ENCODE measurements at places on chromosomes 3 and 15.

GRCh38 chr3:125318167-125318865 is 56.8 kb downstream of the ZNF148 start:
- H3K27me3 ChIP-seq: no peaks in the 10 kb centered on the region
- H3K27ac ChIP-seq: peak overlapping the region; percentile 4
- H3K4me3 ChIP-seq: no peak overlapping the region
- peaks cover 27% of the 10 kb centered on the region for H3K36me3 ChIP-seq

DNA sequence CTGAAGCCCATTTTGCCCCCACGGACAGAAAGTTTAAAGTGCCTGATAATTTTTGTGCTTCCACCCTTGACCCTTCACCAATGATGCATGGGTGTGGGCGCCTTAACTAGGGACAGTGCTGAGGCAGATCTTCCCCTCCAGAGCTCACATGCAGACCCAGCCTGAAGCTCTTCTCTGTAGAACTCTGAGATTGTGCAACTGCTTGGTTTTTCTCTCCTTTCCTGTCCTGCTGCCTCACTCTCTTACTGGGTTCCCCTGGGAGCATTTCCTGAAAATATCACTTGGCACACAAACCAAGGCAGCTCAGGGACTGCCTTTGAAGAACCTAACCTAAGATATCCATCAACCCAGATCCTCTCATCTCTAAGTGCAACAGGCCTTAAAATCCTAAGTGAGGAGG is 220.3 kb upstream of the STT3B start:
- no peak for DNase-seq
- H3K4me3 ChIP-seq: no peak overlapping the region
- H3K36me3 ChIP-seq: peaks cover 4% of the 10 kb centered on the region
- no peak overlapping the region for H3K27ac ChIP-seq
- peaks cover 9% of the 10 kb centered on the region for H3K27me3 ChIP-seq
- H3K4me1 ChIP-seq: no peaks in the 10 kb centered on the region

DNA sequence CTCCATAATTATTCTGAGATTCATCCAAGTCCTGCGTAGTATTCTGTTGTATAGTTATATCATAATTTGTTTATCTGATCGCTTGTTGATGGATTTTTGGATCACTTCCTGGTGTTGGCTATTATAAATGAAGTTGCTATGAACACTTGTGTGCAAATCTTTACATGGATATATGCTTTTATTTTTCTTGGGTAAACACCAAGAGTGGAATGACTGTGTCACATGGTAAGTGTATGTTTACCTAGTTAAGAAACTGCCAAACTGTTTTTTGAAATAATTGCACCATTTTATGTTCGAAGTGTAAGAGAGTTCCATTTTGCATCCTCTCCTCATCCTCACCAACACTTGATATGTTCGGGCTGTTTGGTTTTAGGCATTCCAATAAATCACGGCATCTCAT is 360.4 kb upstream of the FRG2C start:
- H3K27ac ChIP-seq: no peak overlapping the region
- H3K4me3 ChIP-seq: no peak overlapping the region
- H3K36me3 ChIP-seq: no peaks in the 10 kb centered on the region
- H3K4me1 ChIP-seq: no peaks in the 10 kb centered on the region
- DNase-seq: no peak
- no peaks in the 10 kb centered on the region for H3K27me3 ChIP-seq

- H3K27ac ChIP-seq: peak overlapping the region; percentile 78
- DNase-seq: peak; percentile 16
- H3K4me1 ChIP-seq: peaks cover 31% of the 10 kb centered on the region
- H3K4me3 ChIP-seq: peak overlapping the region; percentile 60
- H3K36me3 ChIP-seq: peaks cover 5% of the 10 kb centered on the region
- no peaks in the 10 kb centered on the region for H3K27me3 ChIP-seq
Observed at GRCh38 chr15:64507293-64507802, 47.0 kb downstream of the ZNF609 start.

GRCh38 chr3:183924956-183925355 is 40.3 kb upstream of the PARL start:
- H3K4me3 ChIP-seq: no peak overlapping the region
- peaks cover 25% of the 10 kb centered on the region for H3K36me3 ChIP-seq

- no peaks in the 10 kb centered on the region for H3K27me3 ChIP-seq
- H3K27ac ChIP-seq: no peak overlapping the region
- H3K4me1 ChIP-seq: no peaks in the 10 kb centered on the region
- no peak for DNase-seq
- H3K4me3 ChIP-seq: no peak overlapping the region
- H3K36me3 ChIP-seq: no peaks in the 10 kb centered on the region
Observed at GRCh38 chr15:94882071-94882712, 650.8 kb downstream of the MCTP2 start.

GRCh38 chr3:190305406-190305805 is 16.8 kb downstream of the CLDN1 start:
- H3K4me3 ChIP-seq: no peak overlapping the region
- H3K4me1 ChIP-seq: peaks cover 6% of the 10 kb centered on the region
